ENCODE measurements at places on chromosomes 3 and 15.

GRCh38 chr3:24981924-24982323, 446.1 kb upstream of the RARB start:
- DNase-seq = no peak

GRCh38 chr3:109018828-109019227, 65.1 kb upstream of the GUCA1C start:
- DNase-seq = no peak

DNA sequence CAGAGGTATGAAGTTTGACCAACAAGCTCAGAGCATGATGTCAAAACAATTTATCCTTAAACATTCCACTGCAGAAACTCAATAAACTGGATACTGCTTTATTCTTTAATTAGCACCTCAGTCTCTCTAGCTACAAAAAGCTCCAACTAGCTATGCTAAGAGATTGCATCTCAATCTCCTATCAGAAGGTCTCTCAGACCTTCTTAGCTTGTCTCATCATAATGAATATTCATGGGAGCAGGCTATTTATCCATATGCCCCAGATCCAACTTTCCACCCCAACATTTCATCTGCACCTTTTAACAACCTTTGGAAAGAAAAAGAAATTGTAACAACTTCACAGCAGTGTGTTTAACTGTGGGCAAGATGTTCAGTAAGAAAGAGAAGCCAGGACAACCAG, 11.3 kb upstream of the ZCWPW2 start:
- no peak for DNase-seq

DNA sequence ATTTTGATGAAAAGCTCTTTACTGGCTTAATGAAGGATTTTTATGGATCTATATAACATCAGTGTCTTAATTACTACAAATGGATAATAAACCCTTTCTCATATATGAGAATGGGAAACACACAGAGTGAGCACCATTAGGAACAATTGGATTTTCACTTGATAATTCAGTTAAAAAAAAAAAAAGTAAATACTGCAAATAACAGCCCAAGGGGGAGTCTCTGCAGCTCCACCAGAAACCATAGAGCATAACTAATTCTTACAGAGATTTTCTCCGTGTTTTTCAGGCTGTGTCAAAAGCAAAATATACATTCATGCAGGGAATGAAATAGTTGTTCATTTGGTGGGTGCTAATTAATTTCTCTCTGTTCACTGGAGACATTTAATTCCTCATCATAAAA, 125.3 kb downstream of the EBLN2 start:
- DNase-seq = no peak

DNA sequence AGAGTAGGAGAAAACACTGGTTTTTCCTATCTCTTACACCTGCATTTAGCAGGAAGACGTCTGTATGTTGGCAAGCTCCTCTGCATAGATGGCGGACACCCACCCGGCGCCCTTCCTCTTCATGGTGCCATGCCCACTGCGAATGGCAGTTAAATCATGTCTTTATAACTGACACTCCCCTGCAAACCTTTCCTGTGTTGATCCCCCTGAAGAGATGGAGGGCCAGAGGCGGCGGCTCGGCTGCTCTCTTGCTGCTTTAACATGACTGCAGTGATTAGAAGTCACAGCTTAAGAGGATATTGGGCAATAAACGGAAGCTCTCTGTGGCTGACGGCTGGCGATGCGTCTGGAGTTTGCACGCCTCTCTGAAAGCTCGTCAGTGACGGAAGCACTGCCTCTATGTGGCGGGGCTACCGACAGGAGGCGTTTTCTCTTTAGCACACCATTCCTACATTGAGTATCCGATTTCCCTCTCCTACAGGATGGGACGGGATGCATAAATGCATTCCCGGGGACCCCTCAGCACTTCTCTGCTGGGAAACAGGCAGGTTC, 25.5 kb upstream of the SNRPA1 start:
- DNase-seq = peak; percentile 50

DNA sequence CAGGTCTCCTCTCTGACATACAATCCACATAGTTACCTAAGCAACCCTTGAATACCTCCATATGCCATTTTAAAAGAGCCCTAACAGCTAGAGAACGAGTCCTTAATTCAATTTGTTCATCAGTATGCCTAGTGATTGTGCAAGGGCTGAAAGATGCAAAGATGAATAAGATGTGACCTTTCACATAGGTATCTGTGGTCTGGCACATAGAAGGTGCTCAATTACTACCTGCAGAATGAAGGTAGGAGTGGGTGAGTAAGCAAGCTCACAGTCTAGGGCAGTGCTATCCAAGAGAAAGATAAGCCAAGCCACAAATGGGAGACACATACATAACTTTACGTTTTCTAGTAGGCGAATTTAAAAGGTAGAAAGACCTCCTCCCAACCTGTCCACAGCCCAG, 157.9 kb downstream of the OSBPL10 start:
- DNase-seq = no peak

DNA sequence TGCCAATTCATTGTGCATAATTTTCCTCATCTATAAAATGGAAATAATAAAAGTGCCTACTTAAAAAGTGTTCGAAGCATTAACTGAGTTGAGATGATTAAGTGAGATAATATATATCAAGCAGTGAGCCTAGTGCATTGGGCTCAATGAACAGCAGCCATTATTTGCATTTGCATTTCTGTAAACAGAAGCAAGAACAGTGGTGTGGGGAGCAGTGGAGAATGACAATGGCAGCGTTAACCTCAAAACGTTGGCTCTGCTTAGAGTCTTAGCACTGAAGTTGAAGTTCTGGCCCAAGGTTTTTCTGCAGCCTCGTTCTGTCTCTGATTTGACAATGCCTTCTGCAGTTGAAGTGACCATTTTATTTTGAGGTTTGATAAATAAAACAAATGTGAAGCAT, 466.3 kb upstream of the ONECUT1 start:
- no peak for DNase-seq

- no peak for DNase-seq
These were observed 78.5 kb downstream of the ARNT2 start for GRCh38 chr15:80482696-80483095.

DNA sequence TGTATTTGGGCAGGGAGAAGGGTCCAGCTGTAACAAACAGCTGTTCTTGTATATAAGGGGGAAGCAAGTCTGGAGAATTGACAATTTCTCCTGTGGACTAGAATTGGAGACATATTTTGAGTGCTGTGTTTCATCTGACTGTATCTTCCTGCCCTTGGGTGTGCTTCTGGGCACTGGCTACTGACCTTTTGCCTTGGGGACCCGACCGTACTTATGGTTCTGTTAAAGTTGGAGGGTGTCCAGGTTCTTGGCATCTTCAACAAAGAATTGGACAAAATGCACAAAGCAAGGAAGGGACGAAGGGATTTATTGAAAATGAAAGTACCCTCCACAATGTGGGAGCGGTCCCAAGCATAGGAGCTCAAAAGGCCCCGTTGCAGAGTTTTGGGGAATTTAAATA, 31.0 kb downstream of the MAP2K1 start:
- no peak for DNase-seq

DNA sequence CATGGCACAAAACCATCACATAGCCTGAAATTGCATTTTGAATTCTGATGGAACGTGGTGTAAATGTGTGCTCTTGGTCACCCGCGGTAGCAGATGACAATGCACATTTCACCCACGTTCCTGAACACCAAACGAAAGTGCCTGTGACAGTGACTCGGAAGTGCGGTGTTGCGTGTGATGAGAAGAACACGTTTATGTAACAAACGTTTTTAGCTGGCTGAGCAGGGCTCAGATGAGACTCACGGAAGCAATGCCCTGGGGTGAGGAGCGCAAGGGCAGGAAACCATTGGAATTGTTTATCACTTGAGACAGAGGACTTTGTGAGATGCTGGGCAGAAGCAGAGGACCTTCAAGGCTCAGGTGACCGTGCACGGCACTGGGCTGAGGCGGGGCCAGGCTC, 449.2 kb upstream of the CFAP20DC start:
- DNase-seq = no peak

DNA sequence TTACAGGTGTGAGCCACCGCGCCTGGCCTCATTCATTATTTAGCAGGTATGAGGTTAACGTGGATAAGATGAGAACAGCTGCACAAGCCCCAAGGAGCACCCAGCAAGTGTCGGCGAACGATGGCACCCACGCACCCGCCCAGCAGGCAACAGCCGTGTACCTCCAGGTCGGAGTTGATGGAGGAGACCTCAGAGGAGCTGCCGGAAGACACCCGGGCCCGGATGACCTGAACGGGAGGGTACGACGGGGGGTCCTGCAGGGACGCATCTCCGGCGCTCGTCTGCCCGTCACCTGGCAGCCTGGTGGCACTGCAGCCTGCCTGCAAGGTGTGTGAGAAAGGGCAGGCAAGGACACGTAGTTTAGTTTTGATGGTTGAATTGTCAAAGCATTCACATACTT, 29.1 kb downstream of the TMEM44 start:
- DNase-seq = no peak

- no peak for DNase-seq
These were observed 103.0 kb downstream of the LARS2 start for GRCh38 chr3:45491344-45491743.

- DNase-seq = no peak
These were observed 109.6 kb upstream of the TMCO5A start for GRCh38 chr15:37824717-37825382.

GRCh38 chr3:134846911-134847317, 51.9 kb downstream of the EPHB1 start:
- no peak for DNase-seq

DNA sequence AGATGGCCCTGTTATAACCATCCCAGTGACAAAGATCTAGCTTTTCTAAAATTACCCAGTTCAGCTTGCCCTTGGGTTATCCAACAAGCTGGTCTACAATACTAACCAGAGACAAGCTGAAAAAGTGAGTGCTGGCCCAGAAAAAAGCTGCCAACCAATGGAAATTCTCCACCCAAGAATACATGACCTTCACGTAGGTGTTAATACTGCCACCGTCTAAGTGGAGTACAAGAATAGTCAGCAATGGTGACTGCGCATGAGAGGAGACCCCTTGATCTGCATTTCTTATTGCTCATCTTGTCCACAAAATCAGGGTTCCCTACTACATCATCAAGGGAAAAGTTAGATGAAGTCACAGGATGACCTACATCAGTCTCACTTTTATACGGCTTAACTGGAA, 15.8 kb upstream of the PLCH1 start:
- no peak for DNase-seq

DNA sequence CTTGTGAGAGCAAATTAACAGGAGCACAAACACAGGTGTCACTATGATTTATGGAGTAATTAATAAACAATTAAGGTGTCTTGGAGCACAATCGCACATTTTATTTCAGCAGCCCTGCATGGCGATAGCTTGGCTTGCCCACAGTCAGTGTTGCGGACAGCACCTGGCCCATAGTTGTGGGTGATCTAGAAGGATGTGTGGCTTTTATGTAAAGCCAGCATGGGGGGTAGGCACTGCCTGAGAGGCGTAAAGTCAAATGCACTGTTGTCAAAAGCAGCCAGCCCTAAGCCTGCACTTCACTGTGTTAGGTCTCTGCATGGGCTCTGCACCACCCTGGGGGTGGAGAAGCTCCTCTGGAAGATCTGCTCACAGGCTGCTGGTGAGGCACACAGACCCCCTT, 177.4 kb upstream of the PPP2R3A start:
- DNase-seq = no peak

DNA sequence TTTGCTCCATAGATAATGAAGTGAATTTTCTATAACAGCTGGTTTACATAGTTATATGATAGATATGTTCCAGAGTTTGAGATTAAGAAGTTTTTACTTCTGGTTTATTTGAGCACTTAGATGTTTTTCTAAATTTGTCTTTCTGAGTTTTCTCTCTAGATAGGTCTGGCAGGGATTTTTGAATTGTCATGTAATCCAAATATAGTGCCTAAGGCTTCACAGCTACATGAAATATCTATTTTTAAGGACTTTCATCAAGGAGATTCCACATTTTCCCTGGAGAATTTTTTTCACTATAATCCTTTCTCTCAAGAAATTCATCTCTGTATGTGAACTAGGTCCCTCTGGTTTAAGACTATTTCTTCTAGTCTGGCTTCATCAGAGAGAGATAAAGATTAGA, 12.0 kb downstream of the PPM1L start:
- DNase-seq = no peak

- DNase-seq = no peak
These were observed 331.2 kb upstream of the DCBLD2 start for GRCh38 chr3:99232696-99233095.

GRCh38 chr3:152724270-152724669, 110.7 kb upstream of the P2RY1 start:
- DNase-seq = no peak

DNA sequence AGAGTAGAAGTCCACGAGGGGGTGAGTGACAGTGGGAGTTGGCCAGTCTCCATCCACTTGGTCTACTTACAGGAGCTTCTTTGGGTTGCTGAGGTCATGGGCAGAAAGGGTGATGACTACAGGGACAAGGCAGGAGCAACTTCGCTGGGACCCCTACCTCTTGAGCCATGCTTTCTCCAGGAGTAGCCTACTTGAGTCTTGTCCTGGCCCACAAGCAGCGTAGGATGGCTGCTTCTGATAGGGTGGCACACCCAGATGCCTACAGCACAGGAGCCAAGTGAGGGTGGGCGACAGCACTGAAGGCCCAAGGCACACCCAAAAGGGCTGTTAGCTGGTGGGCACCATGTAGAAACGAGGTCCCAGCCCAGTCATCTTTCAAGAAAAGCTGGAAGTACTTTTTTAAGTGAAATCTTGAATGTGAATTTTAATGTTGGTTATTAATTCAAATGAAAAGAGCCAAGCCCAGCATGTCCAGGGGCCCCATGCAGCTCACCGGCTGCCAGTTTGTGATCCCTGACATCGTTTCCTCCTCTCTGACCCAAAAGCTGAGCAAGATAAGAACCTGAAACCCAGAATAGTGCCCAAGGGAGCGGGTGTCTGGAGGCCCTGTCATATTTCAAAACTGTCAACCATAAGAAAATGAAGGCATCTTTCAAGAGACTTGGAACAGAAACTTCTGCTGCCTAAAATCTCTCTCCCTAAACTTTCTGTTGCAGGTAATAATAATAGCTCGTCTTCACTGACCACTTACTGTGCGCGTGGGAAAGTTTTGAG, 2.2 kb upstream of the CPEB1 start:
- DNase-seq = no peak

GRCh38 chr3:143002727-143003126, 1.4 kb downstream of the U2SURP start:
- no peak for DNase-seq

DNA sequence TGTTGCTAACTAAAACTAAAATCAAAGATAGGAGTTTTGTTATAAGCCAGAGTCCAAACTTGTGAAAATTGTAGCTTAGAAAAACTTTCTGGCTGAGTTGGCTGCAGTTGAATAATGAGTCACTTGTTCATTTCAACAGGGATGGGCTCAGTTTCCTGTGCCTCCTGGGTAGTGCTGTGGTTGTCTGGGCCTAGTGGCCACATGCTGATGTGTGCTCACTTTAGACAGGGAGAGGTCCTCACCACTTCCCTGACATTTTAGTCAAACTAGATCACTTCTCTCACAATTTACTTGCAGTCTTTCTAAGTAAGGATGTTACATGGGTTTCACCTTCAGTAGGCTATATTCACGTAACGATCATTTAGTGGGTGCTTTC, 6.3 kb upstream of the UBE2Q2 start:
- DNase-seq = no peak

DNA sequence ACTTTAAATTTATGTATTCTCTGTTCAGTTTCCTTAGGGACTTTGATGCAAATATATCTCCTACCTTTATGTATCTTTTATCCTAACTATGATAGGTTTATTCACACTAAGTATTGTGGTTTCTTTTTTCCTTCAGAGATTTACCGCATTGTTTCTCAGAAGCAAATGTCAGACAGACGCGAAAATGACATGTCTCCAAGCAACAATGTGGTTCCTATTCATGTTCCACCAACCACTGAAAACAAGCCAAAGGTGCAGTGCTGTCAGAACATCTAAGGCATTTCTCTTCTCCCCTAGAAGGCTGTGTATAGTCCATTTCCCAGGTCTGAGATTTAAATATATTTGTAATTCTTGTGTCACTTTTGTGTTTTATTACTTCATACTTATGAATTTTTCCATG, 18.3 kb downstream of the RAB11A start:
- no peak for DNase-seq

All from stimulated activated CD4-positive, alpha-beta T cell treated with anti-CD3 and anti-CD28 coated beads, TNF-alpha, amount 100 ng/mL, for 48 hours (primary cell).